ENCODE measurements at places on chromosomes 5 and 9.

DNA sequence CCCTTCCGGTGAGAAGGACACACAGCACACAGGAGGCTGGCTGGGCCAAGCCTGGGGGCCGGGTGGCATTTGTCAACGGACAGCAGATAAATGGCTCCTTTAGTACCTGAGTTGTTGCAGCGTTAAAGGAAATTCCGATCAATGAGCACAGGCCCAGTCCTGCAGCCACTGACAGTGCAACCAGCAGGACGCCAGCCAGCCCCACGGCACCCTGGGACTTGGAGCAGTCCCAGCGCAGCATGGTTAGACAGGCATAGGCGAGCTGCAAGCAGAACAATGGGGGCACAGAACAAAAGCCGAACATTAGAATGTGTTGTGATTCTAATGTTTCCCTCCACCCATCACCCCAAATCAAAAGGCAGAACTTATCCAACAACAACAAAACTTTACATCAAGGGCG, 39.3 kb downstream of the PTCH1 start:
- H3K4me1 ChIP-seq = peaks cover 67% of the 10 kb centered on the region
- H3K27me3 ChIP-seq = peaks cover 2% of the 10 kb centered on the region
- DNase-seq = no peak
- H3K4me3 ChIP-seq = no peak overlapping the region

DNA sequence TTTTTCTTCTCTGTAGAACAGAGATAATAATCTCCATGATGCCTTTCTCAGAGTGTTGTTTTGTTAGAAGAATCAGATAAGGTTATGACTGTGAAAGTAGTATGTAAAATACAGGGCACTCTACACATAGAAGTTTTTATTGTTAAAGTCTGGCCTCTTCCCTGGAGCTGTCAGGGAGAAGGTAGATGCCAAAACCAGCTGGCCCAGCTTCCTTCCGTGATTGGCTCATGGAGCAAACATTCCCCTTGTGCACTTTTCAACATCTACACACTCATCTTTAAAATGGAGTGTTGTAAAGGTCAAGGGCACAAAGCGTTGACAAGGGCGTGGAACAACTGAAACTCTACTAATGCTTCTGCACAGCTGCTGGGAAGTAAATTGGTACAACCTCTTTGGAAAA, 7.4 kb upstream of the RNF183 start:
- no peak overlapping the region for H3K4me3 ChIP-seq
- no peak overlapping the region for H3K27ac ChIP-seq
- no peak for DNase-seq

DNA sequence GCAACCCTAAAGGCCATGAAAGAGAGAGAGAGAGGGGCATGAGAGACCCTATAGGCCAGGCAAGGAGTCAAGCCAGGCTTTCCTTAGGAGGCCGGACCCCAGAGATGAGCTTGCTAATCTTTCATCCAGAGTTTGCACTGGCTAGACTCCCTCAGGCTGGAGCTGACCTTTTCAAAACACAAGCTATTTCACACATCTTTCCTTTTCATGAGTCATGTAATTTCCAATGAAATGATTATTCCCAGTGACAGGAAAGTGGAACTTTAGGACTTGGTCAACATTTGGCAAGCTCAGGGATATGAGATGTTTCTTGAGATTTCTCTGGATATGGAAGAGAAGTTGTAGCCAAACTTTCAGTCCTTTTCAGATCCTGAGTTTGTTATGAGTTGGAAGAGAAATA, 117.7 kb downstream of the TARS1 start:
- H3K27ac ChIP-seq = no peak overlapping the region
- peaks cover 34% of the 10 kb centered on the region for H3K36me3 ChIP-seq
- no peak for DNase-seq
- H3K4me1 ChIP-seq = peaks cover 11% of the 10 kb centered on the region

GRCh38 chr9:75858497-75859092, 31.9 kb upstream of the PCSK5 start:
- DNase-seq = no peak
- peaks cover 5% of the 10 kb centered on the region for H3K4me1 ChIP-seq

GRCh38 chr9:113574441-113575262, 111.1 kb downstream of the RGS3 start:
- H3K4me3 ChIP-seq = no peak overlapping the region
- peak overlapping the region; percentile 92 for H3K27ac ChIP-seq
- peaks cover 7% of the 10 kb centered on the region for H3K36me3 ChIP-seq
- H3K27me3 ChIP-seq = peaks cover 8% of the 10 kb centered on the region
- DNase-seq = no peak
- H3K4me1 ChIP-seq = peaks cover 49% of the 10 kb centered on the region

DNA sequence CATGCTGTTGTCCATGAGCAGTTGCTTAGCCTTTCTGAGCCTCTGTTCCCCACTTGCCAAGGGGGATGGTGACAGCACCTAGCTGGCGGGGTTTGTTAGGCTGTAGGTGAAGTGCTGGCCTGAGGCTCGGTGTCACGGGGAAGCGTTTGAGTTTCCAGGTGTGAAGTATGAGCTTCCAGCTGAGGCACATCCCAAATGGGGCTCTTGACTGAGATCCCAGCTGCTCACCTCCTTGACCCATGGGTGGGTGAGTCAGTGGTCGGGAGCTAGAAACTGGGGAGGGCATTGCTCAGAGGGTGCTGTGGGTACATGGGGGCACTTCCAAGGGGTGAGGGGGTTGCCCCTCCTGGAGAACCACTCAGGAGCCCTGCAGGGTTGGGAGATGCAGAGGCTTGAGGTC, 26.4 kb upstream of the RNF130 start:
- no peak for DNase-seq
- peaks cover 16% of the 10 kb centered on the region for H3K4me1 ChIP-seq
- H3K4me3 ChIP-seq = no peak overlapping the region
- peaks cover 6% of the 10 kb centered on the region for H3K36me3 ChIP-seq
- no peak overlapping the region for H3K27ac ChIP-seq

- no peak for DNase-seq
- peaks cover 25% of the 10 kb centered on the region for H3K4me1 ChIP-seq
- H3K36me3 ChIP-seq = no peaks in the 10 kb centered on the region
- H3K4me3 ChIP-seq = no peak overlapping the region
- H3K27ac ChIP-seq = no peak overlapping the region
Observed at GRCh38 chr5:160464466-160464797, 42.8 kb downstream of the PTTG1 start.

- H3K27ac ChIP-seq = no peak overlapping the region
- no peaks in the 10 kb centered on the region for H3K36me3 ChIP-seq
- DNase-seq = peak; percentile 13
- no peaks in the 10 kb centered on the region for H3K27me3 ChIP-seq
- H3K4me3 ChIP-seq = no peak overlapping the region
- peaks cover 19% of the 10 kb centered on the region for H3K4me1 ChIP-seq
Observed at GRCh38 chr5:152532714-152533113, 127.6 kb upstream of the NMUR2 start.

DNA sequence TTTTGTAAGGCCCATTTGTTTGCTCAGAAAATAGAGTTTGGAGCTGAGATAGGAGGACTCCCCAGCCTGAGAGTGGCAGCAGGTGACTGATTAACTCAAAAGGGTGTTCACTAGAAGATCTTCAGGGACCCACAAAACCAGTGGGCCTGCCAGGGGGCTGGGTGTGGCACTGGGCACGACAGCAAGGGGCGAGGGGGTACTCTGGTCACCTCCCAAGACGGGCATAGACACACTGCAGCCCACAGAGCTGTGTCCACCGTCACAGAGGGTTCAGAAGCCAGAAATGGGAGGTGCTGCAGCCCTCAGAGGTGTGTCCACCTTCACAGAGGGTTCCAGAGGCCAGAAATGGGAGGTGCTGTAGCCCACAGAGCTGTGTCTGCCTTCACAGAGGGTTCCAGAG, 75.6 kb upstream of the CACNA1B start:
- peaks cover 11% of the 10 kb centered on the region for H3K4me1 ChIP-seq
- H3K27ac ChIP-seq = no peak overlapping the region
- H3K27me3 ChIP-seq = no peaks in the 10 kb centered on the region
- DNase-seq = no peak
- peaks cover 86% of the 10 kb centered on the region for H3K36me3 ChIP-seq
- no peak overlapping the region for H3K4me3 ChIP-seq

- H3K4me1 ChIP-seq = peaks cover 10% of the 10 kb centered on the region
- H3K27me3 ChIP-seq = peaks cover 6% of the 10 kb centered on the region
- DNase-seq = no peak
- H3K4me3 ChIP-seq = no peak overlapping the region
Observed at GRCh38 chr5:122093415-122094180, 15.5 kb upstream of the LOX start.

DNA sequence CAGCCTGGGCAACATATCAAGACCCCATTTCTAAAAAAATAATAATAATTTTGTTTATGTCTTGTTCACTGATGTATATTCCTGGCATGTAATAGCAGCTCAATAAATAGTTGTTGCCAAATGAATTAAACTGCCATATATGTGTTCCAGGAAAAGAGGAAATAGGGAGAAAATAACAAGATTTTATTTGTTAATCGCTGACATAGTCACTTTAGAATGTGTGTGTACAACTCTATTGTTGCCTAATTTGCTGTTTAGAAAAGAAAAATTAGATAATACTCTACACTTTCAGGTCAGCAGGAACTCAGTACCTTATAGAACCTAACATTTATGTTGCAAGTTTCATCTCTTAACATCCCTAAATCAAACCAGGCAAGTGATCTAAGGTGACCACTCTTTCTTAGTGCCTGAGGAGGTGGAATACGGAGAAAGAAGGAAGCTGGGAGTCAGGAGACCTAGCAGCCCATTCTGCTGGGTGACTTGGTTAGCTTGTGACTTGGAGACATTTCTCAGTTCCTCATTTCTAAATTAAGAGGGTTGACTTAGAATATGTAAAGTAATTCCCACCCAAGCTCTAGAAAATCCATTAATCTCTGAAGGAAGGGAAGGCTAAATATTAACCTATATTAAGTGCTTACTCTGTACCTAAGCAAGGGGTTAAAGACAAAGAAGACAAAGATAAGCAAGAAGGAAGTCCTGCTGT, 110.3 kb upstream of the IQGAP2 start:
- H3K4me3 ChIP-seq = no peak overlapping the region
- no peak for DNase-seq
- H3K4me1 ChIP-seq = peaks cover 13% of the 10 kb centered on the region

Data from nephron progenitor cell (in vitro differentiated cells).